HCT116 (cell line): ENCODE measurements at places on chromosomes 5 and 9.

DNA sequence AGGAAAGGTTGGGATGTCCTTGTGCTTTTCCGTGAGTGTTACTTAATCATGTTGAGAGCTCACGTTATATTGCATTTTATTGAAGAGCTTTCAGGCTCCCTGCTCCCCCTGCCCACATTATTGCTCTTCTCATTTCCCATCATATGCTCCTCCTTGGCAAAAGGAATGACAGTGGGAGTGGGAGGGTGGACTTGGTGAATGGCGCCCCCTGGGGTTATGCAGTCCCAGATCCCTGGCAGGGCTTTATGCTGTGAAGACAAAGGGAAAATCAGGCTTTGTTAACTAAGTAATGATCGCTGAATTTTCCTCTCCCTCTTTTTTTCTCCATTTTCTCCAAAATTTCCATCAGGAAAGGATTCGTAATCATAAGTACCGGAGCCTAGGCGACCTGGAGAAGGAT lies 166.6 kb downstream of the SMARCA2 start:
- no peaks in the 10 kb centered on the region for H3K27me3 ChIP-seq
- peak; percentile 12 for DNase-seq
- no peak overlapping the region for H3K27ac ChIP-seq
- no peaks in the 10 kb centered on the region for H3K4me1 ChIP-seq
- H3K4me3 ChIP-seq: no peak overlapping the region
- no peaks in the 10 kb centered on the region for H3K36me3 ChIP-seq

GRCh38 chr5:171627936-171628632 lies 157.5 kb upstream of the SMIM23 start:
- H3K4me3 ChIP-seq: no peak overlapping the region
- DNase-seq: no peak
- H3K27me3 ChIP-seq: peaks cover 27% of the 10 kb centered on the region

DNA sequence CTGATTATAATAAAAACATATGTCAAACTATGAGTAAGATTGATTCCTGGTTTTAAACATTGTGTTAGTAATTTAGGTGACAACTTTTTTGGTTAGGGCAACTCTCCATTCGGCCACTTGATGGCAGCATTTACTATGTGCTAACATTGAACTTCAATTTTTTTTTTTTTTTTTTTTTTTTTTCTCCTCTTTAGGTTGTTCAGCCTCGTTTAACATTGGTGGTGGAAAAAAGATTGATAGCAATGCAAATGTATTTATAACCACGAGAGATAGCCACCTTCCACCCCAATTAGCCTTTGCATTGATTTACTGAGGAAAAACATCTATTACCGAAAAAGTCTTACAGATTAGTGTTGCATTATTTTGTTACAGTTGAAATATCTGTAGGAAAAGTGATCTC lies 159.1 kb downstream of the CSNK1G3 start:
- no peak overlapping the region for H3K27ac ChIP-seq
- peak; percentile 34 for DNase-seq
- H3K4me3 ChIP-seq: no peak overlapping the region
- no peaks in the 10 kb centered on the region for H3K4me1 ChIP-seq

GRCh38 chr5:127938746-127939145 lies 144.8 kb upstream of the SLC12A2 start:
- H3K4me1 ChIP-seq: peaks cover 48% of the 10 kb centered on the region
- no peaks in the 10 kb centered on the region for H3K36me3 ChIP-seq
- peaks cover 16% of the 10 kb centered on the region; the same call in 1 of the 2 replicates for H3K27me3 ChIP-seq
- H3K4me3 ChIP-seq: no peak overlapping the region
- DNase-seq: no peak

DNA sequence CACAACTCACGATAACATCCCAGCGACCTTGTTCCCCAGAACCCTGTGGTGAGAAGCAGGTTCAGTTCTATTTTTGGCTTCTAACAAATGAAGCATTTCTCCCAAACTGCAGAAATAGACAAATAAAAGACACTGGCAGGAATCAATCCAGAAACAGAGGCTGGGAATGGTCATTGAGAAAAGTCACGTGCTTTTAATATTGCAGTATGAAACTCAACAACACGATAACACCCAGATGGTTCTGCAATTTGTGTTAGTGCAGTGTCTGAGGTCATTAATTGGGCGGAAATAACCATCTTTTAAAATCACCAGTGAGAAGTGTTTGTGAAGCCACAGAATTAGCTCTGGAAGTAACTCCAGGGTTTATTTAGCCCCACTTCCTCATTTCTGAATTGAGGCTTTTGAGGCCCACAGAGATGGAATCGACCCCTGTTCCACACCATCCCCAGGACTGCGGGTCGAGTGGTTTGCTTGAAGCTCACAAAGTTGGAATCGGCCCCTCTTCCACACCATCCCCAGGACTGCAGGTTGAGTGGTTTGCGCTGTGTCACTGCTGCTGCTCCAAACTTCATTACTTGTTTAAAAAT lies 164.7 kb upstream of the IRX4 start:
- no peak overlapping the region for H3K27ac ChIP-seq
- no peak overlapping the region for H3K4me3 ChIP-seq
- DNase-seq: no peak
- H3K27me3 ChIP-seq: peaks cover 61% of the 10 kb centered on the region

GRCh38 chr5:133370904-133371303 lies 241.4 kb downstream of the FSTL4 start:
- no peaks in the 10 kb centered on the region for H3K36me3 ChIP-seq
- no peak overlapping the region for H3K27ac ChIP-seq
- DNase-seq: no peak

- H3K27ac ChIP-seq: no peak overlapping the region
- H3K4me3 ChIP-seq: no peak overlapping the region
- H3K27me3 ChIP-seq: no peaks in the 10 kb centered on the region
- H3K36me3 ChIP-seq: no peaks in the 10 kb centered on the region
- no peak for DNase-seq
- no peaks in the 10 kb centered on the region for H3K4me1 ChIP-seq
These were observed 75.4 kb downstream of the EMB start for GRCh38 chr5:50365426-50366251.

GRCh38 chr5:135139381-135140134 lies 105.5 kb upstream of the PITX1 start:
- H3K4me1 ChIP-seq: peaks cover 68% of the 10 kb centered on the region
- H3K36me3 ChIP-seq: no peaks in the 10 kb centered on the region
- H3K27ac ChIP-seq: peak overlapping the region; percentile 49

DNA sequence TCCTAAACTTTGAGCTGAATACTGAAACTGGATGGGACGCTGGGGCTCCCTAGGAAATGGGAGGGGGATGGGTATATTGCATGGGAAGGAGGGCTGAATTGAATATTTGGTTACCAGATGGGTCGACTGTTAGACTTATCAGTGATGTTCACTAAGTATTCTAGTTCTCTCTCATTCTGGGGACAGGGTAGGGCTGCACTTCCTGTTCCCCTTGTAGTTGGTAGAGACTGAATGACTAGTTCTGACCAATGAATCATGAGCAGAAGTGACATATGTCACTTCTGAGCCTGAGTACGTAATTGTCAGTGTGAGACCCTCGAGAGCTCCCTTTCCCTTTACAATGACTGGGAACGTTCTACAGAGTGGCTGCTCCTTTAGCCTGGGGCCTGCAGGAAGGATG lies 55.5 kb upstream of the DMRT1 start:
- no peak overlapping the region for H3K27ac ChIP-seq
- H3K4me1 ChIP-seq: no peaks in the 10 kb centered on the region
- no peak overlapping the region for H3K4me3 ChIP-seq
- no peaks in the 10 kb centered on the region for H3K36me3 ChIP-seq
- no peaks in the 10 kb centered on the region for H3K27me3 ChIP-seq
- no peak for DNase-seq

DNA sequence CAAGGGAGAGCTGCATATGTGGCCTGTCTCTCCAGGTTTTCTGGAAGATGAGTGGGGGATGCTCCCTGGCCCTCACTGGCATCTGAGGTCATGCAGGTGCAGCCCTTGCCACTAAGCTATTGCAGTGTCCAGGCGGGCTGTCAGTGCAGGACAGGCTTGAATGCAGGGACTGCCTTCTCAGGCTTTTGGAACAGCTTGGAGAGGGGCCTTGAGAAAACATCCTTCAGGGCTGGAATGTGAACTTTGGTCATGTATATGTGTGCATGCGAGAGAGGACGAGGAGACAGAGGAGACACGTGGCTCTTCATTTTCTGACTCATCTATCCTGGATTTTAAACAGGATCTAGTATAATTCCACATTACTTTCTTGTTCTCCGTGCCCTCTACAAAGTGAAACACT lies 90.3 kb downstream of the MACROH2A1 start:
- no peak overlapping the region for H3K4me3 ChIP-seq
- H3K27me3 ChIP-seq: no peaks in the 10 kb centered on the region
- no peak for DNase-seq
- peaks cover 14% of the 10 kb centered on the region; the same call in 1 of the 2 replicates for H3K4me1 ChIP-seq
- no peak overlapping the region for H3K27ac ChIP-seq
- H3K36me3 ChIP-seq: no peaks in the 10 kb centered on the region

DNA sequence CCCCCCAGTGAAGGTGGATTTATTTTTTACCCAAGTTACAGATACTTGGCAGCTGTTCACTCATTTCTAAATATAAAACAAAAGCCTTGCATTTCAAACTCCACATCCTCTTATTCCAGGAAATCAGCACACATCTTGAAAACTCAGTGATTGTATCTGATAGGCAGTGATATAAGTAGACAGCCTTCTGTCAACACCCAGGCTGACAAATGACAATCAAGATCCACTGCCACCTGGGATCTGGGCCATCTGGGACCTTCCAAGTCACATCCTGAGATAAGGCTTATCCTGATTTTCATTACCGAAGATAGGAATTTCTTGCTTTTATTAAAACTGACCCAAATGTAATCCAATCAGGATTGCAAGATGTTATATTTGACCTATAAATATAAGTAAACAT lies 201.3 kb upstream of the PUM3 start:
- DNase-seq: no peak
- H3K36me3 ChIP-seq: no peaks in the 10 kb centered on the region
- no peak overlapping the region for H3K4me3 ChIP-seq
- H3K27ac ChIP-seq: no peak overlapping the region
- H3K4me1 ChIP-seq: no peaks in the 10 kb centered on the region
- H3K27me3 ChIP-seq: 0 out of 2 replicates have a peak, but pooled peaks cover 31% of the 10 kb centered on the region

DNA sequence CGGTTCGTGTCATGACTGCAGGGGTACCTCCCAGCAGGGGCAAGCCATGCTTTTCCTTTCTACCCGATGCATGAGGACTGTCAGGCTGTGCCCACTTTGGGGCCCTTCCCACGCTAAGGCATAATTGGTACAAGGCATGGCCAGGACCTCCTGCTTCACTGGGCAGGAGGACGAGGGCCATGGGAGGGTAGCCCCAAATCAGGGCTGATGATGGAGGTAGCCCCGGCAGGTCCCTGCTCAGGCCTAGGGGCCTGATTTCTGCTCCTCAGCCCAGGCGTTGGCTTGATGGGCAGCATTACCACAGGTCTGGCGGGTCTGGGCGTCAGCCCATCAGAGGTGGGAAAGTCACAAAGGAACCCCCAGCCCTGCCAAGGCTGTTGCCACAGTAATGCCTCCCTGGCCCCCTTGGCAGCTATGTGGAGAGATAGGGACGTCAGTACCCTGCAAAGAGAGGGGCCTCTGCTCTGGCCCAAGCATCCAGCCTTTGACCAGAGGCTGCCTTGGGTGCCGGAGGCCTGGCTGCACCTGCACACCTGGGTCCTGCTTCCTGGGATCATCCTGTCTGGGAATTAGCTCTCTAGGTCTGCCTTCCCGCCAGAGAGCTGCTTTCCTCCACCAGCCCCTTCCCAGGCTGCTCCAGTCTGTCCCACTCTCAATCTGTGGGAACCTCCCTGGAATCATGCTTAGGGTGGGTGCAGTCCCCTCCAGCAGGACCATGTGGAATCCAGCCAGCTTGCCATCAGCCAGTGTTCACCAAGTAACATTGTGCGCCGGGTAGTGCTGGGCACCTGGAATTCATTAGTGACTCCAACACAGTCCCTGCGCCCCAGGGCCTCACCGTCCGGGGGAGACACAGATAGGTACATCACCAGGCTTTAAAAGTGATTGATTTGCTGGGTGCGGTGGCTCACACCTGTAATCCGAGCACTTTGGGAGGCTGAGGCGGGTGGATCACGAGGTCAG lies 15.4 kb downstream of the TSPAN17 start:
- no peak overlapping the region for H3K4me3 ChIP-seq
- H3K4me1 ChIP-seq: no peaks in the 10 kb centered on the region; the same call in 1 of the 2 replicates
- no peak overlapping the region for H3K27ac ChIP-seq
- H3K27me3 ChIP-seq: no peaks in the 10 kb centered on the region
- H3K36me3 ChIP-seq: no peaks in the 10 kb centered on the region

GRCh38 chr9:117747386-117747970 lies 43.3 kb downstream of the TLR4 start:
- H3K4me1 ChIP-seq: no peaks in the 10 kb centered on the region
- DNase-seq: no peak
- H3K27ac ChIP-seq: no peak overlapping the region
- H3K4me3 ChIP-seq: no peak overlapping the region
- no peaks in the 10 kb centered on the region for H3K27me3 ChIP-seq
- H3K36me3 ChIP-seq: no peaks in the 10 kb centered on the region

GRCh38 chr5:105817416-105817815 lies 1853.3 kb downstream of the EFNA5 start:
- H3K4me1 ChIP-seq: no peaks in the 10 kb centered on the region
- H3K4me3 ChIP-seq: no peak overlapping the region
- no peak overlapping the region for H3K27ac ChIP-seq

DNA sequence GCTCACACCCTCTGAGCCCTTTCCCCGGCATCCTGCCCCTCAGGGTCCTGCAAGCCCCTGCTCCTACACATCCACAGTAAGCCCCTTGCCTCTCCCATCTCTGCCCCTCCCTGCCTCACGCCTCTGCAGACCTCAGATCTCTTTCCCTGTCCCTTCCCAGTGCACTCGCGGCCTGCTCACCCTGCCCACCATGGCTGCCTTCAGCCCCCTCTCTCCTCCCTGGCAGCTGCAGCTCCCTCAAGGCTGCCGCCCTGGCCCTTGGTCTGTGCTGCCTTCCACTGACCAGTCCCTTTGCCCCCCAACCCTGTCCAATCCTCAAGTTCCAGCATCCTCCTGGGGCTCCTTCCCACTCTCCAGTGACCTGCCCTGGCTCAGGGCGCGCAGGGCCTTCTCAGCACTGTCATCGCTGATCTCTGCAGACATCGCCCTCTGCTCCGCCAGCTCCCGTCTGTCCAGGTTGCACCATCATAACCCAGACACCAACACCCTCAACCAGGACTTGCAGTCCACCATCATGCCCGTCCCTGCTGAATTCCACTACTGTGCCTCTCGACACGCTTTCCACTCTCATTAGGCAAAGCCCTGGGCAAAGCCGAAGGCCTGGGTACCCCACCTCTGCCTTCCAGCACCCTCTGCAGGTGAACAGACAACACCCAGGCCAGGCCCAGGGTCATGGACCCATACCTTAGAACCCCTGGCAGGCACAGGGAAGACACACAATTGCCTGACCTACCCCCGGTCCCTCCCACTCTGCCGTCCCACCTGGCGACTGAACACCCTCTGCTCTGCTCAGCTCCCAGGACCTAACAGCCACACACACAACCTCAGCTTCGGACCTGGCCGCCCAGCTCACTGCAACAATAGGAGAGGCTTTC lies 97.8 kb upstream of the RUFY1 start:
- H3K27ac ChIP-seq: no peak overlapping the region
- H3K4me3 ChIP-seq: no peak overlapping the region
- no peaks in the 10 kb centered on the region for H3K4me1 ChIP-seq
